ENCODE measurements at places on chromosomes 13 and 19.

- peak; percentile 34 for DNase-seq
Observed at GRCh38 chr13:100197591-100198365, 108.9 kb downstream of the PCCA start.

GRCh38 chr13:112721198-112722104 is 31.6 kb downstream of the ATP11A start:
- DNase-seq: no peak

DNA sequence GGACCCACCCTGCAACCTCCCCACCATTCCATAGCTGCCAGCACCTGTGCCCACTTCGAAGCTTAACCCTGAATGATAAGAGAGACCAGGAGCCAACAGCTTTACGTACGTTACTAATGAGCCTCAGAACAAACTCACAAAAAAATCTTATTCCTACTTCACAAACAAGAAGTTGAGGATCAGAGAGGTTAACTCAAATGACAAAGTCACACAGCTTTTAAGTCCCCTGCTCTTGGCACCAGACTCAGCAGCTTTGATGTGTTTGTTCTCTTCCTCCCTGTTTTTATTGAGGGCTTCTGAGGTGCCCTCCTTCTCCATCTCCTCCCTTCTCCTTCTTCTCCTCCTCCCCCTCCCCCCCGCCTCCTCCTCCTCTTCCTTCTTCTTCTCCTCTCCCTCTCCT is 115.4 kb downstream of the ZDHHC20 start:
- no peak for DNase-seq

- no peak for DNase-seq
Observed at GRCh38 chr13:112106478-112107141, 39.7 kb downstream of the SOX1 start.

DNA sequence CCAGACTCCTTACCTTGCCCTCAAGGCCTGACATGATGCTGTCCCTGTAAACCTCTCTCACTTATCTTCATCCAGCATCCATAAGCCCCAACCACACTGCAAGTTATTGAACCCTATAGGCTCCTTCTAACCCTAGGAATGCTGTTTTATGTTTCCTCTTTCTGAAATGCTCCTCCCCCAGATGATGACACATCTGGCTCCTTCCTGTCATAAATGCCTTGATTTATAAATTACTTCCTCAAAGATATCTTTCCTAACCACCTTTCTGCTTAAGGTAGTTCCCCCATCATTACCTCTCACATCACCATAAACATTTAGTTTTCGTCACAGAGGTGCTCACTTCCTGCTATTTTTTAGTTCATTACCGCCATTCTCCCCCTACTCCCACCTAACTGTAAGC is 12.3 kb downstream of the RUBCNL start:
- peak; percentile 53 for DNase-seq

- no peak for DNase-seq
Observed at GRCh38 chr13:97582170-97582569, 148.2 kb downstream of the RAP2A start.

- DNase-seq: peak; percentile 83
Observed at GRCh38 chr19:15195371-15196334, 5.1 kb downstream of the NOTCH3 start.

DNA sequence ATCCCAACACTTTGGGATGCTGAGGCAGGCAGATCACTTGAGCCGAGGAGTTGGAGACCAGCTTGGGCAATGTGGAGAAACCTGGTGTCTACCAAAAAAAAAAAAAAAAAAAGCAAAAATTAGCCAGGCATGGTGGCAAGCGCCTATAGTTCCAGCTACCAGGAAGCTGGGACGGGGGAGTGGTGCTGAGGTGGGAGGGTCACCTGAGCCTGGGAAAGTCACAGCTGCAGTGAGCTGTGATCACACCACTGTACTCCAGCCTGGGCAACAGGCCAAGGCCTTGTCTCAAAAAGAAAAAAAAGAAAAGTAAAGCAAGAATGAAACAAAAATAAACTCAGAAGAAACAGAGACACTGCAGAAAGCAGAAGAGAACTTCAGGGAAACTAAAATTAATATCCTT is 31.6 kb downstream of the MTRF1 start:
- peak; percentile 80 for DNase-seq

- DNase-seq: no peak
Observed at GRCh38 chr13:91764527-91764926, 366.1 kb downstream of the GPC5 start.

DNA sequence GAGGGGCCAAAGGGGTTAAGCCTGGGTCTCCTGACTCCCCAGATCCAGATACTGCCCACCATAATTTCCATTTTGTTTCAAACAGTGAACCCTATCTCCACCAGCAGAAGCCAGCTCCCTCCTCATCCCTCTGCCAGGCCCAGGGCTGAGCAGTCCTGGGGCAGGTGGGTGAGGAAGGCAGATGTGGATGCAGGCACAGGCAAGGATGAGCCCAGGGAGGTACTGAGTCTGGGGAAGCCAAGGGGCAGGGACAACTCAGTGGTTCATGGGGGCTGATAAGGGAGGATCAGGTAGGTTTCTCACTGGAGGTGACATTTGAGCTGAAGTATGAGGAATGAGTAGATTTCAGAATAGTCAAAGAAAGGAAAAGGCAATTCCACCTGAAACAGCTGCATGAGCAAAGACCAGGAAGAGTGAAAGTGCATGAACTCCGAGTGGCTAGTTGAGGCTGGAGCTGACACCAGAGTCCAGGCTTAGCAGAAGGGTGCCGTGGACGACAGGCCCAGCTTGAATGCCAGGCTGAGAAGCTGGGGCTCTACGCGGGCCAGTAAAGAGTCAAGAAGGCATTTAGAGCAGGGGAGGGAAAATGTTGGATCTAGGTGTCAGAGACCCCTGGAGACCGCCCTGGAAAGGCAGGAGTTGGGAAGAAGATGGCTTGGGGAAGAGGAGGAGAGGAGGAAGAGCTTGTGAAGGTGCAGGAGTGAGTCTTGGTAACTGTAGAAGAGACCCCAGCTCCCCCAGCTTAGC is 10.3 kb downstream of the CIC start:
- DNase-seq: no peak

DNA sequence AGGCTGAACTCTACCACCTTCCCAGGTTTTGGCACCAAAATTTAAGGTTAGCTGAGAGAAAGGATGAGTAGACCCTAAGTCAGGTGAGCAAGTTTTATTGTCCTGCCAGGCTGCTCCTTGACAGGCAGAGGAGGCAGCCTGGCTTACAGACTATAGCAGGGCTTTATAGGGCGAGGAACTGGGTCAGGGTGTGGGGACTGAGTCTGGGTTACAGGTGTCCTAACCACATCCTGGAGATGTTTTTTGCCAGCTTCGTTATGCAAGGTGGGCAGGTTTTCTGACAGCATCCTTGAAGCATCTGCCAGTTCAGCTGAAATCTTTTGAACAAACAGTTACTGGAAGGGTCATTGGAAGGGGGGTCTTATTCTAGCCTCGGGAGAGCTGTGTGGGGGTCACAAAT is 905.7 kb upstream of the SLITRK5 start:
- DNase-seq: no peak

GRCh38 chr13:52882785-52883184 is 34.3 kb upstream of the PCDH8 start:
- DNase-seq: no peak

DNA sequence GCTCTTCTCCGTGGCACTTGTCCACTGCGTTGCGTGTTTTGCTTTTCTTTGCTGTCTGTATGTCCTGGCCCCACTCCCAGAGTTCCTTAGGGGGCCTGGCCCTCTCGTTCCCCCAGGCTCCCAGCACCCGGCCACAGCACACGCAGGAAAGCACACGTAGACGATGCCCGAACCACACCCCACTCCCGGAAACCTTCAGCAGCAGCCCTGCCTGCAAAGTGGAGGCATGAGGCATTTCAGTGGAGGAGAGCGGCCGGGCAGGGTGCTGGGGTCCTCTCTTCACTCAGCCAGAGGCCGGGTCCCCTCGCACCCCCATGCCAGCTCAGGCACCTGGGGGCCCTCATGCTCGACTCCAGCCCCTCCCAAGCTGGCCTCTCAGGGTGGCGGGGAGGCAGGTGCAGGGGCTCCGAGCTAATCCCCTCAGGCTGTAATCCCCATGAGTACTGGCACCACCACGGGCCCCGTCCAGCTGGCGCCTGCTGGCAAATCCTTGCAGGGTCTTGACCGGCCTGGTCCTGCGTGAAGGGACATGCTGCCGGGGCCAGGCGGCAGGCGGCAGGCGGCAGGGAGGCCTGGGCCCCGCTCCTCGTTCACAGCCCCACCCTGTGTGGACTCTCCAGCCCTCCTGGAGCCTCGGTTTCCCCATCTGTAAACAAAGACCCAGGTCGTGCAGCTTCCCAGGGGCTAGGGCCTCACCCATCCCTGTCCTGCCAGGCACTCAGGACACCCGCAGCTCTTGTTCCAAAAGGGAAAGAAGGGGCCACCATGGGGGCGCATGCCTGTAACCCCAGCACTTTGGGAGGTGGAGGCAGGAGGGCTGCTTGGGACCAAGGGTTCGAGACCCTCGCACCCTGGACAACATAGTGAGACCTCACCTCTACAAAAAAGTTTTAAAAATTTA is 7.0 kb downstream of the PIP5K1C start:
- no peak for DNase-seq

DNA sequence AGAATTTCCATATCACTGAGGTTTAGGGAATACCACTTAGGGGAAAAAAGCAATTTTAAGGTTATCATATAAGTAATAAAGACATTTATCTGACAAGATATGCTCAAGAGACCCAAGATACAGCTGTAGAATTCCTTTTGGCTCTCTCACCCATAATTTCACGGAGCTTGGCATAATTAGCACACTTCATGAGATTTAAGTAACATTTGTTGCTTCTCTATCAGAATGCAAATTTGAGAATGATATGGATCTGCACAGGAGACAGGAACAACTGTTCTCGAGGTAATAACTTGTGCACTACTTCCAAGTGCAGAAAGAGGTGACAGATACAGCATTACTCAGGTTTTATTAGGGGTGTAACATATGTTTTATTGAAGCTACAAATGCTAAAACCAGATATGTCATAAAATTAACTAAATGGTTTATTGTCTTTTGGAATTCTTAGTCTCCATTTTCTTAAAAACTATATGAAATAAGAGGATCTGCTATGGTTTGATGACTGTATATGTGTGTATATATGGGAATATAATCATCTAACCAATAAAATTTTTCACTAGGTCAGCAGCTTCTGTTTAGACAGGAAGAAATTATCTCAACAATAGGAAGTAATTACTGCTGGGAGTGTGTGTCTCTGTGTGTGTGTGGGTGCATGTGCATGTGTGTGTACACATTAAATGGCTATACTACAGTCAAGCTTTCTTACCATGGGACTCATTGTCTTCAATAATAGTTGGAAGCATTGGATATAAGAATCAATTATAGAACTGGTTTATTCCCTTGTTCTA is 401.3 kb downstream of the PCDH17 start:
- no peak for DNase-seq

DNA sequence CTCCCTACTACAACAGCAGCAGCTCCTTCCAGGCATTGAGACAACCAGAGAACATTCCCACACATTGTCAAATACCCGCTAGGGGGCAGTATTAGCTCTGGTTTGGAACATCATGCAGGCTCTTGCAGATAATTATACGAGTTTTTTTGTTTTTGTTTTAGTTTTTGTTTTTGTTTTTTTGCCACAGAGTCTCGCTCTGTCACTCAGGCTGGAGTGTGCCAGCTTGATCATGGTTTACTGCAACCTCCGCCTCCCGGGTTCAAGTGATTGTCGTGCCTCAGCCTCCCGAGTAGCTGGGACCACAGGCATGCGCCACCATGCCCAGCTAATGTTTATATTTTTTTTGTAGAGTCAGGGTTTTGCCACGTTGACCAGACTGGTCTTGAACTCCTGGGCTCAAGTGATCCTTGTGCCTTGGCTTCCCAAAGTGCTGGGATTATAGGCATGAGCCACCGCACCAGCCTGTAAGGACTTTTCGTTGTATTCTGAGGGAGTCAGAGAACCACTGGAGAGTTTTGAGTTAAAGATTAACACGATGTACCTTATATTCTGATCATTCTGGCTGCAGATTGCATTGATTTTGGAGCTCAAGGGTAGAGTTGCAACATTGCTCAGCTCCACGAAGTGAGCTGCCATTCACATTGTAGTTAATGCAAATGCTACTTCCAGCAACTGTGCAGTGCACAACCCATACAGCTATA is 41.7 kb upstream of the CEACAM20 start:
- no peak for DNase-seq

DNA sequence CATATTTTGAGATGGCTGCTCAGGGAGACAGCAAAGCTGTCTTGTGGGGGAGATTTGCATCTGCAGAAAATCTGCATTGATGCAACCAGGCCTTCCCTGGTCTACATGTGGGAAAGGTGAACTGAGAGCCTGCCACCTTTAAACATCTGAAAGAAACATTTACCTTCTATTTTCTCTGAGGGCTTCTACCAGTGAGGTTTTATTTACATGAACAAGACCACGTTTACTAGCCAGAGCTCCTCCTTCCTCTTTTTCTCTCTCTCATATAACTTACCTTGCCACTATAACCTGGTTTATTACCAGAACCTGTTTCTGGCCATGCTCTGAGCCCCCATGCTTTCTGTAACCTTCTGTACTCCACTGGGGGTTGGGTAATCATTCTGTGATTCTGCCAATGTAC is 14.4 kb upstream of the RUBCNL start:
- DNase-seq: no peak

GRCh38 chr19:461721-462551 is 1.1 kb upstream of the SHC2 start:
- peak; percentile 56 for DNase-seq

GRCh38 chr13:34335014-34336007 is 517.4 kb downstream of the RFC3 start:
- DNase-seq: no peak

- no peak for DNase-seq
Observed at GRCh38 chr13:52850072-52850395, 1.6 kb upstream of the PCDH8 start.

DNA sequence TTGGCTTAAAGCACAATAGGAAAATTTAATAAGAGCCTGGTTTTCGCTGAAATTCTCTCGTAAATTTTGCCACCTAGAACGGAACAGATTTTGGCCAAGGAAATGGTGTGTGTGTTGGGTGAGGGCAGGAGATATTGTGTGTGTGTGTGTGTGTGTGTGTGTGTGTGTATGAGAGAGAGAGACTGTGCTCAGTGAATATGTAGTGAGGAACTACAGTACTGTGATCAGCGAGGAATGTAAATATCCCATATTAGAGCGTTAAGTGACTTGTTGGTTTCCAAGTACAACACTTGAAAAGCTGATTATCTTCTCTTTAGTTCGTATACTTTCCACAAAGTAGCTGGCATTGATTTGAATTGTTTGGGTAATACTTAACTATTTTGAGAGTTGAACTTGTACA is 738.9 kb downstream of the PCDH9 start:
- no peak for DNase-seq

GRCh38 chr19:46753420-46754155 is 7.3 kb upstream of the STRN4 start:
- peak; percentile 72 for DNase-seq

GRCh38 chr13:99926014-99926731 is 45.4 kb downstream of the ZIC5 start:
- peak; percentile 61 for DNase-seq

GRCh38 chr19:40599331-40599901 is 1.8 kb upstream of the LTBP4 start:
- peak; percentile 40 for DNase-seq

All from mucosa of descending colon (tissue), 3 donors.